ENCODE measurements at places on chromosomes 2 and 18.

GRCh38 chr2:236969767-236970655 is 115.7 kb upstream of the COPS8 start:
- DNase-seq, result no peak

GRCh38 chr2:103868396-103868795 is 985.5 kb upstream of the POU3F3 start:
- no peak for DNase-seq

GRCh38 chr2:105134081-105134480 is 96.2 kb downstream of the MRPS9 start:
- DNase-seq, result no peak

GRCh38 chr2:163731735-163732134 is 4.1 kb downstream of the FIGN start:
- DNase-seq, result no peak

- no peak for DNase-seq
Measured at GRCh38 chr2:188601391-188601790, 309.7 kb downstream of the GULP1 start.

GRCh38 chr2:68738906-68739594 is 4.4 kb downstream of the ARHGAP25 start:
- DNase-seq, result no peak

DNA sequence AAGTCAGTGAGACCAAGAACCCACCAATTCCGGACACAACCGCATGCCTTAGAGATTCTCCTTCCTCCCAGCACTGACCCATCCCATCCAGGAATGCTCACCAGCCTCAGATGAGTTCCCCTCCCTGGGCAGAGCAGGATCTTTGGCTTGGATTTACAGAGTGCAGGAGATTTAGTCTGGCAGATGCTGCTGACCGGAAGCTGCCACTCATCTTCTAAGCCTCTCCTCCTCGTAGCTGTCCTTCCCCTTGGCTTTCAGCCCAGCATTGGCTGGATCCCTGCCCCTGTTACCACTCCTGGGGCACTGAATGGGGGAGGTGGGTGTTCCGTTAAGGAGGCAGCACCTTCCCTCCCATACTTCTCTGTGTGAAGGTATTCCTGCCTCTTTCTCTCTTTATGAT is 53.2 kb downstream of the VWA3B start:
- DNase-seq, result no peak

DNA sequence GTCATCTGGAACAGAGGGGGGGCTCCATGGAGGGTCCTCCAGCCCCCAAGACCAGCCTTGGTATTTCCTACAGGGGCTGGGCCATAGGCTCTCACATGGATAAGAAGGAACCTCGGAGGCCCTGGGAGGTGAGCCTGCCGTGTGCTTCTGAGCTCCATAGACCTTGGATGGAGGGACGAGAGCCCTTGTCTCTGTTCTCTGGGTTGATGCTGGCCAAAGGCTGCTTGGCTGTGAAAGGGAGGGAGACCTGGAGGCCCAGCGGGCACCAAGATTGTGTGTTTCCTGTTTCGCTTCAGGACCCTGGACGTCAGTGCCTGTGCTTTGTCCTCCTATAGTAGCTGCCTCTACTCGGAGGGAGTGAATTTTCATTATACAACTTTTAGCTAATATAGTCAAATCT is 20.8 kb downstream of the CABLES1 start:
- DNase-seq, result no peak

GRCh38 chr18:6623278-6623677 is 106.2 kb upstream of the ARHGAP28 start:
- no peak for DNase-seq

DNA sequence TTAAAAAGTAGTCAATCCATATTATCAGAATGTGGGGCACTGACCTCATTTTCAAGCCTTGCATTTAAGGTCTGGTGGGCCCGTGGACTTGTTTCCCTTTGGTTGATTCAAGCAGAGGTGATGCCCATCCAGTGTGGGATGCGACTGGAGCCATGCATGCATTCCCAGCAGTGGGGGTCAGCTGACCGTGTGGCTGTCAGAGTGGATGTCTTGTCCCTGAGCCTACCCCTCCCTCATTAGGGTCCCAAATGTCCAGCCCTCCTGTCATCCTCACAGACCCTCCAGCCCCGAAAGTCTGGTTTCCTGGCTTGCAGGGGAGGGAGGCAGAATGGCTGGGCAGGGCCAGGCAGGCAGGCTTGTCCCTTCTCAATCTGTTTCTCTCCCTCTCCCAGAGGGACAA is 67.3 kb upstream of the SH3RF3 start:
- DNase-seq, result no peak

GRCh38 chr2:8475349-8476031 is 206.4 kb upstream of the ID2 start:
- no peak for DNase-seq

All from retina (tissue), 1 donor.